Iris pigment epithelial cell (primary cell): ENCODE measurements at places on chromosomes 7 and 10.

GRCh38 chr10:121128164-121128563 is 277.0 kb downstream of the WDR11 start:
- no peak for DNase-seq

DNA sequence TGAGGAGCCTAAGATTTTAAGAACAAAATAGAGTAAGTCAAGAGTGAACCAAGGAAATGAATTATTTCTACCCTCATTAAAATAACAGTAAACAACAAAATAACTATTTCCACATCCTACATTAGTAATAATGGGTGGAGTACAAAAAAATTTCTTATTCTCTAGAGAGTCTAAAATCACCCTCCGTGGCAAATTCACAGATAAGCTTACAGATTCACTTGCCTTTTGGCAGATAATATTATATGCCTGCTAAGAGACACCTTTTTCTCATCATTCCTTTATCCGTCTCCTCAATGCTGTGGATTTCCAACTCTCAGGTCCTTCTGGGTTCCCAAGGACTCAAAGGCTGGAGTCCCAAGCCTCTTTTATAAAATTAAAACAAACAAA is 2.2 kb upstream of the EPC1 start:
- no peak for DNase-seq

DNA sequence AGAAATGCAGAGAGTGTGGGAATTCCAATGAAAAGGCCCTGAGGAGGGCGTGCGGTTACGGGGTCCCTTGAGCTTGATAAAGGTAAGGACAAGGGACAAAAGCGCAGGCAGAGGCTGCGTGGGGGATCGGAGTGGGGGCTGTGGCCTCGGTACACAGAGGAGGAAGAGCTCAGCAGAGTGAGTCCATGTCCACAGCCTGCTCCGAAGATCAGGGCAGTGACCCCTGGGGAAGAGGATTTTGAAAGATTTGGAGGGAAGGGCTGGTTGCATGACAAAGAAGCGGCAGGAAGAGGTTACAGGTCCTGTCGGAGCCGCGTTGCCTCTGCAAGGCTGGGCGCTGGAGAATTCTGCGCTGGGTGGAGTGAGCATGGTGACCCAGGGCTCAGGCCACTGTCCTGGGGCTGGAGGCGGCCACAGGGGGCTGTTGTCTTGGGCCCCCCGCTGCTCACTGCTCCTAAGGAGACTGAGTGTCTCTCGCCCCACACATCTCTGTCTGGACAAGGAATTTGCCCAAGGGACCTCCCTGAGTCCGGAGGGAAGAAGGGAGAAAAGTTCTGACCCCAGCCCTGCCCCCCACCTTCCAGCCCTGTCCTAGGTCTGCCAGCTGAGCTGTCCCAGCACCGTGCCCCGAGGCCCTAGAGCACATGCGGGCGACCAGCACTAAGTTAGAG is 69.8 kb upstream of the INSIG1 start:
- no peak for DNase-seq

- no peak for DNase-seq
Measured at GRCh38 chr10:126042354-126042753, 146.0 kb downstream of the FANK1 start.

DNA sequence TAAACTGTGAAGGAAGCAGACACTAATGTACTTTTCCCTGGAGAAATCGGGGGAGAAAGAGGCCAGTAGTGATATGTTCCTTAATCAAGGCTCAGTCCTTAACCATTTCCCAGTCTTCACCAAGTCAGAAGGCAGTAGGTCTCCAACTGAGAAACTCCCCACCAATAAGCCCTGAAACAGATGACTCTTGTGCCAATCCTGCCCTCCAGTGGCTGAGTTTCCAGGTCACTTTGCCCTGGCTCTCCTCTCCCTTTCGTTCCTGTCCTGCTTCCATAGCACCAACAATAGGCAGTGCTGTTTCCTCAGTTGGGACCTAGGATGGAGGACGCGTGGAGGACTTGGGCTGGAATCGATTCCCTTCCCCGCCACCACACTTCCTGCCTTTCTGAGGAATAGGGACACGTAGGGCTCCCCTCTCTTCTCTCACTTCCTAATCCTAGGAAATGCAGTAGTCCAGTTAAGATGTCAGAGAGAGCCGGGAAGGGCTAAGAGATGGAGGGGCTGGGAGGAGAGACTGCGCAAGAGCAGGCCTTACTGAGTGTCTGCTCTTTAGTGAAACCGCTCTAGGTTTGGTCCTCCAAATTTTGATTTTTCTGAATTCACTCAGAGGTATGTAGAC is 23.4 kb downstream of the ATOH7 start:
- DNase-seq = peak; percentile 60

DNA sequence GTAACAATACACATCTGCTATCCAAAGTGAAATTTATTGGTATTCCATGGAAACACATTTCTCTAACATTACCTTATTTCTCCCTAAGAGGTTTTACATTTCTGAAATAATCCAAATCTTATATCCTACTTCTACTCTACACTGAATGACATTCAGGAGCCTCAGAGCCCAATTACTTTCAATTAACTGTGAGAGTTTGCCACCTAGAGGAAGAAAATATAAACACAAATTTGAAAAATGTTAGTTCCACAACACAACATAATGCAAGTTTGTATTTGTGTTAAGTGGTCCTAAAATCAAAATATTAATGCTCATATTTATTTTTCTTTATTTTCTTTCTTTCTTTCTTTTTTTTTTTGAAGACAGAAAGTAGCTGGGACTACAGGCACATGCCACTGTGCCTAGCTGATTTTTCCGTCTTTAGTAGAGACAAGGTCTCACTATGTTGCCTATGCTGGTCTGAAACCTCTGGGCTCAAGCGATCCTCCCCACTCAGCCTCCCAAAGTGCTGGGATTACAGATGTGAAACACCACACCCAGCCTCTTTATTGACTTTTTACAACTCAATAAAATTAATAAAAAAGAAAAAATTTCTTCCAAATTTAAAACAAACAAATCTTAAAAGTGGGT is 46.0 kb downstream of the ATAD1 start:
- peak; percentile 32 for DNase-seq

- no peak for DNase-seq
Measured at GRCh38 chr7:7870555-7870954, 98.0 kb upstream of the GLCCI1 start.

DNA sequence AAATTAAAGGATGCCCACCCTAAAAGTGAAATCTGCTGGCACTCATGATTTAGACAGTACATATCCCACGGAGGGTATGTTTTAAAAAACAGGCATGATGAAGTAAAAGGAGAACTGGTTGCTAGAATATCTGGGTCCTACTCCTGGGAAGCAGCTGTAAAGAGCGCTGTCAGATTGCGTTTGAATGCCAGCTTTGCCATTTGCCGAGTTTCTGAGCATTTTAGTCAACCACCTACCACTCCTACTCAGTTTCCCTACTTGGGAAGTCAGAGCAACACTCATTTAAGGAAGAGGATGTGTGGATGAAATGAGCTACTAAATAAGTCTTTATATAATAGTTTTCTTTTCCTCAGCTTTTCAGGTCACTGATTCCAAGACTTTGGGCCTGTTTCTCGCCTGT is 1.1 kb upstream of the UMAD1 start:
- DNase-seq = no peak

DNA sequence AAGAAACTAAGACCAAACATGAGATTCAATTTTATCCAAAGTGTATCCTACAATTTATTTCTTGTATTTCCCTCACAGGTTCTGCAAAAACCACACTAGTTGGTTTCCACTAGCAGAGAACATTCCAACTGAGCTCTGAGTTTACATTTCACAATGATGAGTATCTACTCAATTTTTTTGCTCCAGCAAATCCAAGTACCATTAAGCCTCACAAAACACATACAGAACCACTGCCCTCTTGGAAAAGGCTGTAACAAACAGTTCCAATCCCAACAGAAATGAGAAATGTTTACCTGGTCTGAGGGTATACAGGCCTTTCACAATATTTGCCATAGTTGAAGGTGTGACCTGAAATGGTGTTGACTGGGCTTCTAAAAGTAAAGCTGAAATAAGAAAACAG is 59.9 kb downstream of the CACUL1 start:
- peak; percentile 83 for DNase-seq

GRCh38 chr7:55019191-55019690 is 424 bp downstream of the EGFR start:
- DNase-seq = peak; percentile 46

- peak; percentile 73 for DNase-seq
Measured at GRCh38 chr7:47556511-47557180, 25.3 kb downstream of the TNS3 start.

- no peak for DNase-seq
Measured at GRCh38 chr10:14481014-14481413, 150.3 kb upstream of the FRMD4A start.

DNA sequence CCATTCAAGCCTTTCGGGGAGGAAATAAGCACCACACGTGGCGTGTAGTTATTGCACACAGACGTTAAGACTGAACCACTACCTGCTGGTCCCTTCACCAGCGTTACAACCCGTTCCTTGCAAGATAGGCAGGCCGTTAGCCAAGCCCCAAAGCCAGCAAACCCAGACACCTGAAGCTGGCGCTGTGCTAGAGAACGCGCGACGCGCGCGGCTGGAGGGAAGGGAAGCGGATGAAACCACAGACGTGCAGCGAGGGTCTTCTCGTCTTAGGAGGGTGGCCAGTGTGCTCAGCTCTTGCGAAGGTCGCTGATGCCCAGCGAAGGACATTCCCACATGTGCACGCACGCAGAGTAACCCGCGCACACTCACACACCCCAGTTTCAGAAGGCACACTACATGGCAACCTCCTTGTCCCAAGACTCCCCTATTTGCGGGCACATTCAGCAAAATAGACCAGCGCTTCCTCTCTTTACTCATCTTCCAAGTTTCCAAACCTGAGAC is 980 bp downstream of the TMEM26 start:
- peak; percentile 8 for DNase-seq

DNA sequence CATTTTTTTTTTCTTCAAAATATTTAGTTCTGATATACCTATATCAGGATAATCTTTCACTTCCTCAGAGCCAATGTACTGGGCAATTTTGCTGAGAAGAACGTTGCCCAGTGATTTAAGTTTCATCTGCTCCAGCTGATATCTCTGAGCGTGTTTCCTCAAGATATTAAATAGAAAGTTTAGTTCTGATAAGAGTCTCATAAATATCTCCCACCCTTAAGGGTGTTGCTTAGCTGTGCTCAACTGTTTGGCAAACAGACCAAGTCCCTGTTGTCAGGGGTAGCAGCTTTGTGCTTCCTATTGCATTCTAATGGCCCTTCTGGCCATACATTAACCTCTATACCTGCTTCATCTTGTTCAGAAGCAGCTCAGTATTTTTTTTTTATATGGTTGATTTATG is 84.7 kb upstream of the GPR141 start:
- no peak for DNase-seq

GRCh38 chr7:156456503-156457115 is 184.0 kb upstream of the RNF32 start:
- no peak for DNase-seq

DNA sequence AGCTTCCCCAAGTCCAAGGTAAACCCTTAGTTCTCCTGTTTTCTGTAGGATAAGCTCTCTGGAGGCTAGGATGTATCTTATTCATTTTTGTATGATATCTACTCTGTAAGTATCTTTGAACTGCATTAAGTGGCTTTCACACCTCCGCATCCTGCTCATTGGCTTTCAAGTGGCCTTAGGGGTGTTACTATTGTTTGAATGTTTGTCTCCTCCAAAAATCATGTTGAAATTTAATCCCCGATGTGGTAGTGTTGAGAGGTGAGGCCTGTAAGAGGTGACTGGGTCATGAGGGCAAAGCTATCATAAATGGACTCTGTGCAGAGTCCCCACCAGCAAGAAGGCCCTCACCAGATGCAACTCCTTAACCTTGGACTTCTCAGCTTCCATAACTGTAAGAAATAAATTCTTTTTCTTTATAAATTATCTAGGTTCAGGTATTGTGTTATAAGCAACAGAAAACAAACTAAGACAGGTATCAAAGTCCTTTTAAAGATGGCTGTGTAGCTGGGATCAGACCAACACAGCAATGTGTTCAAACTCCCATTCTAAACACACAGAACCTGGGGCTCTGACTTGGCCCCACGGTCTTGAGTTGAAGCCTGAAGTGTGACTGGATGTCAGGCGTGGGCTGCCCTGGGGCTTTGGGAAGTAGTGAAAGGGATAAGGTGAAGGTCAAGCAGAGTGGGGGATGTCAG is 25.9 kb downstream of the TBXAS1 start:
- DNase-seq = no peak
